ENCODE measurements at places on chromosomes 5 and 9.
A peak's percentile ranks its signal among the peaks of the same experiment; 100 is the strongest.

GRCh38 chr9:36893911-36894310, 140.2 kb downstream of the PAX5 start:
- no peak for DNase-seq

- DNase-seq: no peak
Measured at GRCh38 chr5:88746438-88746882, 136.5 kb downstream of the MEF2C start.

- no peak for DNase-seq
Measured at GRCh38 chr5:87729781-87730180, 317.1 kb upstream of the CCNH start.

DNA sequence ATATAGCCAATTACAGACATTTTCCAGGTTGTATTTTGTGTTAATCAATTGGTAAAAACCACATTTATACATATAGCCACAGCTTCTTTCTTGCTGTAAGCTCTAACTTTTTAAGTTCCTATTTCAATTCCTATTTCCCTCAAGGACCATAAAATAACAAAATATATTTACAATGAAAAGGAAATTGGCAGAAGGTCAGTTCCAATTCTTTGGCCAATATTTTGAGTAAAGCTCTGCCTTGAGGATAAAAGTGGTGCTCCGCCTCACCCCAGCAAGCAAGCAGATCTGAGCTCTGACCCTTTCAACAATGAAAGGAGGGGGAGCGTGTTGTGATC, 203.4 kb upstream of the RASEF start:
- no peak for DNase-seq

DNA sequence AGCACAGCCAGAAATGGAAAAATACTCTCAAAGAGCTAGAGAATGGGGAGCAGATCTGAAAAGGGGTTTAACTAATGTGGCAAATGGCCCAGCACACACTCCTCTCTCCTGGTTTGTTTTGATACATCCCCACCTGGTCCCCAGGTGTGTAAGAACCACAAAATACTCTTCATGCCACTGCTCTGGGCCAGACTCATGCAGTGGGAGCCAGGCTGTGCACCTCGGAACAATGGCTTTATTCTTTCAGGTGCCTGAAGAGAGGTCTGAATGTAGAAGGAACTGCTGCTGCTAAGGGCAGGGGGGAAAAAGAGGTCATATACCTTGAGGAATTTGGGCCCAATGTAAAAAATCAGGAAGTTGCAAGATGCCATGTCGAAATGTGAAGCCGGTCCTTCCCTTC, 123.9 kb upstream of the ADAMTSL1 start:
- no peak for DNase-seq

DNA sequence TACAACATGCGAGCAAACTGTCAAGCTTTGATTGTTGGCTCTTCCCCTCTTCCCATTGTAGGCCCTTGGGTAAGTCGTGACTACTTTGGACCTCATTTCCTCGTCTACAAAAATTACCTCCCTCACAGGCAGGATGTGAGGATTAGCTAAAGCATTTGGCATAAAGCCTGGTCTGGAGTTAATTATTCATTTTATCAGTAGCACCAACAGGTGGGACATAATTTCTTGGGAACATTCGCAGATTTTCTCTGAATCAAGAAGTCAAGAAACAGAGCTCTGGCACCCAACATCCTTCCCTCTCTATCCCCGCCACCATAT, 39.9 kb upstream of the SEMA6A start:
- DNase-seq: no peak

DNA sequence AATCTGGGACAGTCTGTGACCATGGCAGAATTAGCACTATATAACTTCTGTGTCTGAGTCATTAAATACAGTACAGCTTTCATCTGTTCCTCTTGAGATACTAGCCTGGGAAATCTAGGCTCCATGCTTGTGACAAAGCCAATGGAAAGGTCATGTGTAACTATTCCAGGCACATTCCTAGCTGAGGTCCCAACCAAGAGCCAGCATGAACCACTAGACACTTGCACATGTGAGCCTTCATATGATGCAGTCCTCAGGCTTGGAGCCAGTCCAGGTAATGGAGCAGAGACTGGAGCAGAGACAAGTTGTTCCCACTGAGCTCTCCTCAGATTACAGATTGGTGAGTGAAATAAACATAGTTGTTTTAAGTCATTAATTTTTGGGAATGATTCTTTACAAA, 412.4 kb upstream of the ZNF462 start:
- no peak for DNase-seq

- DNase-seq: no peak
Measured at GRCh38 chr9:131279863-131280570, 3.7 kb upstream of the FAM78A start.

DNA sequence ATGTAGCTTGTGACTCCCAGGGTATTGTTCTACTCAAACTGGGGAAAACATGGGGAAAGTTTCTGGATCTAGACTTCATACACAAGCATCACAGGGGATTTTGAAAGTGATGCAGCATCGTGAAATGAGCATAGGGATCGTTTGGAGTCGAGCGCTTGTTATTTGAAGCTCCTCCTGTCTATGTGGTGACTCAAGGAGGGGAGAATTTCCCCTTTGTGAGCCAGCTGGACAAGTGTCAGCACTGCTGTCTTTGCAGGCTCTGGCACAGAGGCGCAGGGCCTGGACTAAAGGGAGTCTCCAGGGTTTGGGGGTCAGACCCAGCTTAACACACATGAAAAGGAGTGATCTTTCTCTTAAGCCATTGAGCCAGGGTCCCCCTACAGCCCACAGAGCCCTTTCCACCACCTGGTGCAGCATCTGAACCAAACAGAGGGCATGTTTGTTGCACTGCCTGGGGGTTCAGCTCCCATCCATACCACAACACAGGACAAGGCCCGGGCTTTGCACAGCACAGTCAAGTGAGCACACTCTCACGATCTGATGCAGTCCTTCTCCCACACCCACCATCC, 51.0 kb downstream of the IRF1 start:
- DNase-seq: peak; percentile 93

GRCh38 chr5:151126199-151126645, 31.4 kb downstream of the ANXA6 start:
- DNase-seq: peak; percentile 76

DNA sequence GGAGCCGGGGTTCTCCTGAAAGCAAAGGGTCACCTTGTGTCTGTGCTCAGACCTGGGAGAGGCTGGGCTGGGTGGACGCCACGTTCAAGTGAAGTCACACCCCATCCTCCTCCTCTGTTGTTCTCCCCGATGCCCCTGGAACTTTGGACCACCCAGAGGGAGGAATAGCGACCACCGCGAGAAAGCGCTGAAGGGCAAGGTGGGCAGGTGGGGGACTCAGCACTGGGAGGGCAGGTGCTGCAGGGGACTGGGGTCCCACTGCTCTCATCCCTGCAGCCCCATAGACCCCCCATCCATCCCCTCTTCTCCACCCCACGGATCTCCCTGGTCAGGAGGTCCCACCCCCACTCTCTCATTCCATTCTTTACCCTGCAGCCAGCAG, 48.8 kb upstream of the COL5A1 start:
- DNase-seq: no peak

Data from adipocyte (in vitro differentiated cells).